ENCODE measurements at places on chromosomes 16 and 17.

GRCh38 chr16:57585051-57585687 is 42.7 kb downstream of the ADGRG5 start:
- DNase-seq = no peak

DNA sequence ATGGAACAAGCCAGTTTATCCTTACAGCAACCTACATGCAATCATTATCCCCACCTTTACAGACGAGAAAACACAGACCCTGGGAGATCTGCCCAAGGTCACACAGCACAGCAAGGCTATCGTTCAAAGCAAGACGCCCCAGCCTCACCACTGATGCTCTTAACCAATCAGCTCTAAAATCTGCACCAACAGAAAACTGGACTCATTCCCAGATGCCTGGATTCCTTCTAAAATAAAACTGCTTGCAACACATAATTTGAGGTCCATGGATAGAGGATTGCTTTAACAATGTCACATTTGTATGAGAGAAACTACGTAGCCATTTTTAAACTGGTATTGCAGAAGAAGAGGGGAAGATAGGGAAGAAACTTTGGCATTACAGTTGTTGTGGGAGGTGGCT is 6.8 kb downstream of the COTL1 start:
- no peak for DNase-seq

GRCh38 chr16:87235810-87236515 is 81.2 kb downstream of the C16orf95 start:
- no peak for DNase-seq

DNA sequence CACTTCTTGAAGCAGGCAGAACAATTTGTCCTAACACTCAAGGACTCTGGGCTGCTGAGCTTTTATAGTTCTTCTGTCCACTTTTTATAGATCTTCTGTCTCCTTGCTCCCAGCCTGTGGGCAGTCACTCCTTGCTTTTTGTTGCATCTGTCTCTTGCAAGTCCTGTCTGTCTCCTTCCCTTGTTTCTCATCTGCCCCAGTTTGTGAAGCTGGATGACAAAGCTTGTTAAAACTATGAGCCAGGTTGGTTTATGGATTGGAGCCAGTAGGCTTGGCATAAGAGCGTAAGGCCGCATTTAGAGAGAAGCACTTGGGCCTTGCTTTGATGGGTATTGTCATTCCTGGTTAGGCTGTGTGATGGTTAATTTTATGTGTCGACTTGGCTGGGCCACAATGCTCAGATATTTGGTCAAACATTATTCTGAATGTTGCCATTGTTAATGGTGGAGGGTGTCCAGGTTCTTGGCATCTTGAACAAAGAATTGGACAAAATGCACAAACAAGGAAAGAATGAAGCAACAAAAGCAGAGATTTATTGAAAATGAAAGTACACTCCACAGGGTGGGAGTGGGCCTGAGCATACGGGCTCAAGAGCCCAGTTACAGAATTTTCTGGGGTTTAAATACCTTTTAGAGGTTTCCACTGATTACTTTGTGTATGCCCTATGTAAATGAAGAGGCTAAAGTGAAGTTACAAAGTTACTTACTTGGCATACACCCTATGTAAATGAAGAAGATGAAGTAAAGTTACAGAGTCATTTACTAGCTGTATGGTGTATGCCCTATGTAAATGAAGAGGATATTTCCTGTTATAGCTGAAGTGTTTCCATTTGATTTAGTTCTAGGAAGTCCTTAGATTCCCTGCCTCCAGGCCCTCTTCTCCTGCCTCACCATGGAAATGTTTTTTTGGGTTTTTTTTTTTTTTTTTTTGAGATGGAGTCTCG is 8.0 kb upstream of the CPPED1 start:
- no peak for DNase-seq

- DNase-seq = no peak
These were observed 3.1 kb upstream of the CDH3 start for GRCh38 chr16:68642047-68642435.

- DNase-seq = no peak
These were observed 8.4 kb upstream of the EXOC7 start for GRCh38 chr17:76111956-76112355.

DNA sequence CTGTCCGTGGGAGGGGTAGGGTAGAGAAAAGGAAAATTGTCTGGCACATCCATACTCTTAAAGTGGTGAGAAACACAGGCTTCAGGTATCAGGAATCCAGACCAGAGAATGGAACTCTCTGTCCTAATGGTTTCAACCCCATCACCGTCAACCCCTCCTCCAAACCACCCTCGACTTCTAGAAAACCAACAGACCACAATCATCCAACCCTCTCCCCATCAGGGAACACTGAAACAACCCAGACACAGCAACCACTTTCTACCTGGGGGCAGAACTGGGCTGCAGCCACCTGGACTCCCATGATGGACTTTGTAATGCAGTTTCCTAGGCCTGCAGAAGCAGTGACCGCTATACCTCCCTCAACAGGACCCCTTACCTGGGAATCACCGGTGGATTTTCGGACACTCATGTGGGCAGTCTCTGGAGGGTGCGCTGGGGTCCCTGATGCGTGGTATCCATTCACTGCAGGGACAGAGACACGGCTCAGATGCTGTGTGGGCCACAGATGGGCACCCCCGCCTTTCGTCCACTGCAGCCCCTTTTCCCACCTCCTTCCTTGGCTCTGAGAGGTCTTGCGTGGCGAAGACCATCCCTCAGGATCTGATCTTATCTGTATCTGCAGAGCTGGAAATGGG is 64.3 kb upstream of the RCVRN start:
- DNase-seq = no peak

DNA sequence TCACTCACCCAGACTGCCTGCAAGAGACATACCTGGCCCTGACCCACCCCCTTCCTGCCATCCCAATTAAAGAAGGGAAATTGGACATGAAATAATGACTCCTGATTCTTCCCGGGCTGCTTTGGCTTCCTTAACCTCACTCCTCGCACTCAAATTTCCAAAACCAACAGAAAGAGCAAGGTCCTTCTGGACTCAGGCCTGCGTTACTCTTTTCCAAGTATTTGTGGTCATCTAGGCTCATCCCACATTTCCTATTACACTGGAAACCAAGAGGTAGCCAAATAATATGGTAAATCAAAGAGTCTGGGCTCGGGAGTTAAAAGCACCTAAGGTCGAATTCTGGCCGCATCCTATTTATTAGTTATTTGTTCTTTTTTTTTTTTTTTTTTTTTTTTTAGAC is 359.3 kb downstream of the NPIPA8 start:
- DNase-seq = no peak
